Dermis blood vessel endothelial cell (primary cell): ENCODE measurements at places on chromosomes 5 and 9. TPM values are rescaled to one million over a fixed set of nuclear protein-coding genes. Genes with fewer than 3 reads are reported as not detected.

Gene TAS2R1
- not detected in 2 replicates for total RNA-seq

Gene PCDHGC4
- 1.2 and 1.5 TPM in 2 replicates for total RNA-seq

Gene F2RL2
- total RNA-seq, result under 0.01 and 0.14 TPM in 2 replicates

Gene TEK
- 119 and 159 TPM in 2 replicates for total RNA-seq

Gene IFNA4
- not detected in 2 replicates for total RNA-seq

Gene EFNA5
- 36.1 and 77.0 TPM in 2 replicates for total RNA-seq

Gene CCDC192
- total RNA-seq, result not detected in 2 replicates

Gene PCDHGA9
- total RNA-seq, result 2.9 and 3.6 TPM in 2 replicates

Gene ZNF462
- total RNA-seq, result 11.4 and 11.9 TPM in 2 replicates

Gene LCN1
- total RNA-seq, result not detected in 2 replicates

Gene MORN5
- total RNA-seq, result not detected in 2 replicates

Gene PHPT1
- 99.0 and 104 TPM in 2 replicates for total RNA-seq

Gene IDNK
- total RNA-seq, result 4.1 and 5.5 TPM in 2 replicates

Gene TRPM6
- total RNA-seq, result 0.42 and 1.2 TPM in 2 replicates

Gene TEX48
- total RNA-seq, result not detected in 2 replicates

Gene GBGT1
- total RNA-seq, result 15.7 and 28.0 TPM in 2 replicates

Gene HNRNPAB
- 55.0 and 64.6 TPM in 2 replicates for total RNA-seq

Gene RNF180
- 3.2 and 6.1 TPM in 2 replicates for total RNA-seq

Gene CCL28
- 1.2 and 3.6 TPM in 2 replicates for total RNA-seq
